RCC 7860 (cell line): ENCODE measurements at places on chromosomes 11 and 22.

GRCh38 chr22:30015229-30015797, 65.0 kb upstream of the HORMAD2 start:
- no peak for DNase-seq

DNA sequence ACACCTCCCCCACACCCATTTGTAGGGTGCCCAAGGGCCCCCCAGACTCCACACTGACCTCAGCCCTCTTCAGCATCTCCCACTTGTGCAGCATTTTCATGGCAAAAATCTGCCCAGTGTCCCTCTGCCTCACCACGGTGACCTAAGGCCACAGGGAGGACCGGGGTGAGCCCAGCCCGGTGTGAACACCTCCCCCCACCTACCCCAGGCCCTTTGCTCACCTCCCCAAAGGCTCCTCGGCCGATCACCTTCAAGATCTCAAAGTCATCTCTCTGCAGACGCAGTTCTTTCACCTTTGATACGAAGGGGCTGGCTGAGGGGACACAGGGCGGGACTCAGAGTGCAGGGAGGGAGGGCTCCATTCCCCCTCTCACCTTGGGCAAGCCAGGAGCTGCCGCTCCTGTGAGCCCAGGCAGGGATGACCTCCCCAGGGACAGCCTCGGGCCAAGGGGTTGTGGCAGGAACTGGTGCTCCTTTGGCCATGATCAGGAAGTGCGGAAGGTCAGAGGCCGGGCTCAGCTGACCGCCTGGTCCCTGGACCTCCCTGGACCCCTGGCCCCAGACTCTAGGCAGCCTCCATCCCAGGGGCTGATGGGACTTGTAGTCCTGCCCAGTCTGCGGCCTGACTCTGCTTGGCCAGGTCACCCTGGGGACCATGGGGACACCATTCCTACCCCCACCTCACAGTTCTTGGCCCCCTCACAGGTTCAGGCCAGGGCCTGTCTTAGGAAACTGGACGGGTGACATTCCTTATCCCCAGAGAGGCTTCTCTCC, 2.7 kb downstream of the CDC42BPG start:
- DNase-seq: no peak

GRCh38 chr22:17336061-17336460, 33.2 kb upstream of the CECR2 start:
- DNase-seq: no peak

GRCh38 chr11:41954034-41954433, 494.6 kb upstream of the LRRC4C start:
- DNase-seq: no peak

DNA sequence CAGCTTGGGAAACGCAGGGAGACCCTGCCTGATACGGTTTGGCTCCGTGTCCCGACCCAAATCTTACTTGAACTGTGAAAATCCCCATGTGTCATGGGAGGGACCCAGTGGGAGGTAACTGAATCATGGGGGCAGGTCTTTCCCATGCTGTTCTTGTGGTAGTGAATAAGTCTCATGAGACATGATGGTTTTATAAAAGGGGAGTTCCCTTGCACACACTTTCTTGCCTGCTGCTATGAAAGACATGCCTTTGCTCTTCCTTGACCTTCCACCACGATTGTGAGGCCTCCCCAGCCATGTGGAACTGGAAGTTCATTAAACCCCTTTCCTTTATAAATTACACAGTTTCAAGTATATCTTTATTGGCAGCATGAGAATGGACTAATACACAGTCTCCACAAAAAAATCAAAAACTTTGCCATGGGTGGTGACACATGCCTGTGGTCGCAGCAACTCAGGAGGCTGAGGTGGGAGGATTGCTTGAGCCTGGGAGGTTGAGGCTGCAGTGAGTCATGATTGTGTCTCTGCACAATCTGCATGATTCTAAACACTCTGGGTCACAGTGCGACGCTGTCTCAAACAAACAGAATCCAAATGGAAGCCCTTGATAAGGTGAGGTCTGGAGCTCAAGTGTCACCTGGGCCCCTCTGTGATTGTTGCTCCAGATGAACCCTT, 34.9 kb downstream of the SYN3 start:
- DNase-seq: no peak

- DNase-seq: peak; percentile 29
Observed at GRCh38 chr11:116177521-116178210, 595.1 kb downstream of the BUD13 start.
